KG1 (cell line): ENCODE measurements at places on chromosomes 2 and 18.

- no peak for DNase-seq
These were observed 28.5 kb downstream of the MAP4K3 start for GRCh38 chr2:39408351-39409136.

DNA sequence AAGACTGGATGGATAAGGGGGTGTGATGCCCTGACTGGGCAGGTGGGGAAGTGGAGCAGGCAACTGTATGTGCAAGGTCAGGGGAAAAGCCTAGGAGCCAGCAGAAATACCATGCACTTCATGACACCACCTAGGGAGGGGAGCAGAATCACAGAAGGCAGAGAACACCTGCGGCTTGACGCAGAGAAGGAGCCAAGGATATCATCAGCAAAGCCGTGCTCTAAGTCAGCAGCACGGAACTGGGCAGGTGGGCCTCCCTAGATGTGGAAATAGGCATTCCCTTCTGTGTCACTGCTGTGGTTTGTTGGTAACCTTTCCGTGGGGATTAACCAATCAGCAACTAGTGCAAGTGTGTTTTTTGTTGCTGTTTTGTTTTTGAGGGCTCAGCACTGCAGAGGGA lies 41.3 kb downstream of the HDLBP start:
- no peak for DNase-seq

GRCh38 chr2:215794829-215795546 lies 218.4 kb downstream of the MREG start:
- DNase-seq, result no peak

DNA sequence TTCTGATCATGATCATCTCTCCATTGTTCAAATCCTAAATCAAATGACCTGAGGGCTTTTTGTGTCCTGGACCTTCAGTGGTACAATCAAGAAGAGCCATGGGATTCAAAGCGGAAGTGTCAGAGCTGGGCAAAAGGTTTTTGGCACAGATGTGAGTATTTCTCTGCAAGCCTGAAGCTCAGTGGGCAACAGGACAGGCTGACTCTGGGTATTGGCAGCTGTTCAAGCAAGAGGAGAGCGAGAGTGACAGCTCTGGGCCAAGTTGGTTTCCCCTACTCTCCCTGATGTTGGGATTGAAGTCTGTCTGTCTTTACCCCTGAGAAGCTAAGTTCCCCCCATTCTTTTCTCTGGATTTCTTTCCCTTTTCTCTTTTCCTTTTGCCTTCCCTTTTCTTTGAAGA lies 33.3 kb downstream of the DSEL start:
- DNase-seq, result no peak

GRCh38 chr18:61606759-61607158 lies 273.5 kb downstream of the CDH20 start:
- no peak for DNase-seq

DNA sequence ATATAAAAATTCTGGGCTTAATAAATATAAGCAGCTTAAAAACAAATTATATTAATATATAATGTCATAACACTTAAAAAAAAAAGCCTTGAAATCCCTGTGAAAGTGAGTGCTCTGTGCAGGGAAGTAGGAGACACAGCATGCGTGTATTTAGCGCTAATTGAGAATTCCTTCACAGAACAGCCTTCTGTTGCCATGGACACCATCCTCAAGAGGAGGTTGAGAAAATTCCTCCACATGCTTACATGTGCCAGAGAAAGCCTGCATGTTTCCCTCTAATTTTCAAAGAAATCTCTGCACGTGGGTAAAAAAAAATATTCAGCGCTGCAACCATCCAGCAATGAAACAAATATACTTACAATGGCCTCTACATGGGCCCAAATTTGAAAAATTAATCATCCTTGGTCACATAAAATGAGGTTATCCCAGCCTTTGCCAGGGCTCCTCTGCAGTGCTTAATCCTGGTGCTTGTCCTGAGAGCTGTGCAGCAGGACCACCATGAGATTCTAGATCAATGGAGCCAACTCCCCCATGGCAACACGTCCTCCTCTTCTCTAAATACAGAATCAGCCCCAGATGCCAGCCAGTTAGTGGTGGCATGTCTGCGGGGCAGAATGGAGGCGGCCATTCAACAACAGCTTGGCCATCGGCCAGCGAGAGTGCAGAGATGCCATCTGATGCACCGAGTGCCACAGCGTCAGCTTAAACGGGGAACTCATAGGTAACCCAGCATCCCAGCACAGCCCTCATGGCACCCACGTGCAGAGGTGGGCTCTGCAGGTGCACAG lies 228.0 kb downstream of the MYT1L start:
- DNase-seq, result no peak

GRCh38 chr18:55166260-55166598 lies 207.0 kb upstream of the CCDC68 start:
- no peak for DNase-seq

DNA sequence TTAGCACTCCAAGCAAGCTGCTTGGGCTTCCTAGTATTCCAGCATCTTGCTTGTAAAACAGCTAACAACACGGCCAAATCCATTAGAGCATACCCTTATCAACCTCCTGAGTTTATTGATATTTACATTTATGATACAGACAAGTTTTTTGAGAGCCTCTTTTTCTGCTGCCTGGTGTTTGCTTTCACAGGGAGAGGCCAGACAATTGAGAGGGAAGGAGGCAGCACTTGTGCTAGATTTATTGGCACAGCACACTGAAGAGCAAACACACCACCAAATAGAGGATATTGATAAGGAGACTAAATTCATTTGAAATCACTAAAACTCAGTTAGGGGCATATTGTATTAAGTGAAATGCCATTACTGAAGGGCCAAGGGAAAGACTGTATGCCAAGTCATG lies 1142.3 kb upstream of the FANCL start:
- DNase-seq, result no peak

DNA sequence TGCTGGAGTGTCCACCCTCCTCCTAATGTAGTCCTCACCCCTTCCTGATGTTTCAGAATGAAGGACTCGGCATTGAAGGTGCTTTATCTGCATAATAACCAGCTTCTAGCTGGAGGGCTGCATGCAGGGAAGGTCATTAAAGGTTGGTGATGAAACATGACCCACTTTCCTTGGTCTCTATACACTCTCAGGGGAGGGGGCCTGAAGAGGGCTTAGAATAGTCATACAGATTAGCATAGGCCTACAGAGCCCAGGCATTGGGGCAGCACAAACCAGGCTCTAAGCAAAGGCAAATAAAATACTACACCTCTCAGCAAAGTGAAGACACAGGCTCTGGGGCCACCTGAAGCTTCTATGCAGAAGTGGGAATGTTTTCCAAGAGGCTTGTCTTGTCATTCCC lies 1.8 kb downstream of the IL36RN start:
- no peak for DNase-seq
